ENCODE measurements at places on chromosomes 1 and 21. TPM values are rescaled to one million over a fixed set of nuclear protein-coding genes. Genes with fewer than 3 reads are reported as not detected.

DNA sequence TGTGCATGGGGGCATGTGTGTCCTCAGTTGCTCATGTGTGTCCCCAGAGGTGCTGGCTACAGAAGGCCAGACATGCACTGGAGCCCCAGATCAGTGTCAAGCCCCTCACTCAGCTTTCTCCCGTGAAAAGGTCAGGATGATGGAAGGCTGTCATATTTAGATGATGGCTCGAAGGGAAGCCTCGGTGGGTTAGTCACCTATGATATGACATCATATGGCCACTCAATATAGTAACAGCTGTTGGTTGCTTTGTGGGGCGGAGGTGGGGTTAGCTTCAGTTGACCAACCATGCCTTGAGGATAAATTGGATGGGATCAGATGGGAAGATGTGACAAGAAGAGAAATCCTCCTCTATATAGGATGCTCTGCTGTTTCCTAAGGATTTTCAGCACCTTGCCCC, 43.5 kb upstream of the ATF3 start:
- no peak for DNase-seq

GRCh38 chr1:85321237-85321964, 45.0 kb upstream of the BCL10 start:
- DNase-seq: peak; percentile 82

DNA sequence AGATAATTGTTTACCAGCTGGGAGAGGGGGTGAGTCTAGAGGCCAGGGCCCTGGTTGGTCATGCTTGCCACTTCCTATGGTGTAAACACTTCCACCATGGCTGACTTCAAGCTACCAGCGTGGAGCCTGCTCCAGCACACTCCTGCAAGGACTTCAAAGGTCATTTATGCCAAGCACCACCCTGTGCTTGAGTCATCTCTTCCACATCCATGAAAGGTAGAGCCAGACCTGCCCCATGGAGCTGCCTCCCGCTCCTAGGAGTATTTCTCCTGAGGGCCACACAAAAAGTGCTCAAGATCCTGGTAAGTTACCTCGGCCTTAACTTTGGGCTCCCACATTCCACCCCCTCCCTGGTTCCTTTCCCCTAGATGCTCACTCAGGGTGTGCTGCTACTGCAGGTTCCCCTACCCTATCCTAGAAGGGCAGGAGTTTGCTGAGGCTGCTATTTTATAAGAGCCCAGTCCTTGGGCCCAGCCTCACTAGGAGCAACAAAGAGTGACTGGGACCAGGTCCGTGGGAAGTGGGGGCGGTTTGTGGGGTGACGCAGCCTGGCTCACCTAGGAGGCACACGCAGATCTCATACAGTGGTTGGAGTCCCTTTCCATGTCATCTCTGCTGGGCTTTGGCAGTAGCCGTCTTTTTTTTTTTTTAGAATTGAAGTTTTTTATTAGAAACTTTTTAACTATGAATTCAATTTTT, 2.4 kb downstream of the RAB7B start:
- DNase-seq: peak; percentile 22

GRCh38 chr1:8966606-8967005, 20.9 kb downstream of the CA6 start:
- no peak for DNase-seq

Gene ATAD3C
- not detected for total RNA-seq

Gene KRTAP19-3
- total RNA-seq: not detected

GRCh38 chr1:230588323-230588746, 53.9 kb upstream of the COG2 start:
- no peak for DNase-seq

Gene TMEM39B
- 20.7 TPM for total RNA-seq

Gene PLXNA2
- total RNA-seq: 29.9 TPM

Gene POGZ
- 39.3 TPM for total RNA-seq

Gene C1QC
- not detected for total RNA-seq

Gene RGS8
- not detected for total RNA-seq

GRCh38 chr1:23425193-23425494, 596 bp upstream of the TCEA3 start:
- no peak for DNase-seq

Gene EXOSC10
- total RNA-seq: 37.8 TPM

Gene SPRR2E
- not detected for total RNA-seq

- DNase-seq: no peak
Measured at GRCh38 chr1:87714278-87714677, 385.6 kb downstream of the LMO4 start.

Gene DMBX1
- total RNA-seq: not detected

DNA sequence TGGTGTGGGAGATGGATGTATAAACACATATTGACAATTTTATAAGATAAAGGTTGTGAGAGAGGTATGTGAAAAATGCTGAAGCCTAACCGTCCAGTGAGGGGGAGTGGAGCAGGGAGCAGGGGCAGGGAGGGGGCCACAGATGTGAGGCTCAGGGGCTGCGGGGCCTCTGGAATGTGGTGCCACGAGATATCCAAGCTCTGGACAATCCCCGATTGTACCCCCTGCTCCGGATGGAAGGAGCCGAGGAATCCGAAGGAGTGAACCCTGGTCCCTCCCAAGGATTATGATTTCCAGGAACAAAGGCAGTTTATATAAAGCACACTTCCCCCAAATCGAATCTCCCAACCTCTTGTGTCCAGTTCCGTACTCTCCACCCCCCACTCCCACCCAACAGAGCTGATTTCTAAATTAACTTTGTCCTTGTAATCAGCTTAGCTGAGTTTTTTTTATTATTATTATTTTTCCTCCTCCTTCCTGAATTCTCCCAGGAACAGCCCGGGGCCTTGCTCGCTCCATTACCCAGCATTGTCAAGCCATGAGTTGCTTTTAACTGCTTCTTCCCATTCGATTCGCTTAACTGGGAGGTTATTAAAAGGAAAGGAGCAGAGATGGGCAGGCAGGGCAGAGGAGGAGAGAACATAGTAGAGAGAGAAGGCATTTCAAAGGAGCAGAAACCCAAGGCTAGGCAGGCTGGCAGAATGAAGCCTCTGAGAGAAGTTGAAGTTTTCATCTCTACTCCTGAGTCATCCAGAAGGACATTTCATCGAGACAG, 9.4 kb downstream of the KIRREL1 start:
- peak; percentile 82 for DNase-seq

DNA sequence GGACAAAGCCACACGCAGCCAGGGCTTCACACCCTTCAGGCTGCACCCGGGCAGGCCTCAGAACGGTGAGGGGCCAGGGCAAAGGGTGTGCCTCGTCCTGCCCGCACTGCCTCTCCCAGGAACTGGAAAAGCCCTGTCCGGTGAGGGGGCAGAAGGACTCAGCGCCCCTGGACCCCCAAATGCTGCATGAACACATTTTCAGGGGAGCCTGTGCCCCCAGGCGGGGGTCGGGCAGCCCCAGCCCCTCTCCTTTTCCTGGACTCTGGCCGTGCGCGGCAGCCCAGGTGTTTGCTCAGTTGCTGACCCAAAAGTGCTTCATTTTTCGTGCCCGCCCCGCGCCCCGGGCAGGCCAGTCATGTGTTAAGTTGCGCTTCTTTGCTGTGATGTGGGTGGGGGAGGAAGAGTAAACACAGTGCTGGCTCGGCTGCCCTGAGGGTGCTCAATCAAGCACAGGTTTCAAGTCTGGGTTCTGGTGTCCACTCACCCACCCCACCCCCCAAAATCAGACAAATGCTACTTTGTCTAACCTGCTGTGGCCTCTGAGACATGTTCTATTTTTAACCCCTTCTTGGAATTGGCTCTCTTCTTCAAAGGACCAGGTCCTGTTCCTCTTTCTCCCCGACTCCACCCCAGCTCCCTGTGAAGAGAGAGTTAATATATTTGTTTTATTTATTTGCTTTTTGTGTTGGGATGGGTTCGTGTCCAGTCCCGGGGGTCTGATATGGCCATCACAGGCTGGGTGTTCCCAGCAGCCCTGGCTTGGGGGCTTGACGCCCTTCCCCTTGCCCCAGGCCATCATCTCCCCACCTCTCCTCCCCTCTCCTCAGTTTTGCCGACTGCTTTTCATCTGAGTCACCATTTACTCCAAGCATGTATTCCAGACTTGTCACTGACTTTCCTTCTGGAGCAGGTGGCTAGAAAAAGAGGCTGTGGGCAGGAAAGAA, 8.1 kb downstream of the PSRC1 start:
- DNase-seq: peak; percentile 55

Gene LMX1A
- total RNA-seq: not detected

Gene CYYR1
- not detected for total RNA-seq

GRCh38 chr21:30447056-30447455, 7.0 kb downstream of the KRTAP15-1 start:
- DNase-seq: no peak

DNA sequence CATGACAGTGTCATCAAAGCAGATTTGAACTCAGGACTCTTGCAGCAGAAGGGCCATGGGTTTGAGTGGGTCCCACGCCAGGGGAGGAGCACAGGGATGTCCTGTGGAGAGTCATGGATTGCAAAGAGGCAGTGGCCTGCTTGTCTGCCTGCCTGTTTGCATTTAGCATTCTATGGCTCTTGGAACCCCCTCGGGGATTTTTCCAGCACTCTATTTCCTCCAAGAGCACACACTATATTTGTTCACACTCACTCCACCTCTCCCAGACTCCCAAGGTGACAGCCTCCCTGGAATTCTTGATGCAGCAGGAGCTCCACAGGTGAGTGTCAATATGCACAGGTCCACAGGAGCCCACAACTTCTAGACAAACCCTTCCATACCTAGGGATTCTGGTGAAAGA, 73.1 kb upstream of the LRRN2 start:
- DNase-seq: no peak

DNA sequence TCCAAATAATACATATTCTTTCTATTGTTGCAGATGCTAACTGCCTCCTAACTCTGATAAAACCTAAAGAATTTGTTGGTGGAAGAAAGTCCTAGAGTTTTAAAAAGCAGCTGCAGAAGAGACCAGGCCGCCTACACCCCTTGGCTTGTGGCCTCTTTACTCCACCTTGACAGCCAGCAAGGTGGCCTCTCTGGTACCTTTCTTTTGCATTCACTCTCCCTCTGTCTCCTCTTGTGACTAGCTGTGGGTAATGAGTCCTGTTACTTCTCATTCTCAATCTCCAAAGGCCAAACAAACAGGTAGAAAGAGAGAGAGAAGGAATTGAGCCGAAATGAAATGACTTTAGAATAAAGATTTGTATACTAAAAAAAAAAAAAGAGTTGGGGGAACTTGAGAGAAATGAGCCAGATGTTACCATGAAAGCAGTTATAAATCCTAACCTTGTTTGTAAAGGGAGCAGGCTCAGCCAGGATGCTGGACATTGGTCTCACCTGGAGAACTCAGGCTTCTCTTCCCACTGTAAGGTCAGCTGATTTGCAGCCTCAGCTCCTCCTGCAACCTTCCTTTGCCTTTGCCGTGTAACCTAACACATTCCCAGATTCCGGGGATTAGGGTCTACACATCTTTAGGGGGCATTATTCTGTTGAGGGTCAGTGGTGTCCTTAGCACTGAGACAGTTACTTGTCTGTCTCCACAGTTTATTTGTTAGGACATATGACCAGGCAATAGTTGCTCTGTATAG, 164.1 kb upstream of the IRF2BP2 start:
- DNase-seq: no peak

DNA sequence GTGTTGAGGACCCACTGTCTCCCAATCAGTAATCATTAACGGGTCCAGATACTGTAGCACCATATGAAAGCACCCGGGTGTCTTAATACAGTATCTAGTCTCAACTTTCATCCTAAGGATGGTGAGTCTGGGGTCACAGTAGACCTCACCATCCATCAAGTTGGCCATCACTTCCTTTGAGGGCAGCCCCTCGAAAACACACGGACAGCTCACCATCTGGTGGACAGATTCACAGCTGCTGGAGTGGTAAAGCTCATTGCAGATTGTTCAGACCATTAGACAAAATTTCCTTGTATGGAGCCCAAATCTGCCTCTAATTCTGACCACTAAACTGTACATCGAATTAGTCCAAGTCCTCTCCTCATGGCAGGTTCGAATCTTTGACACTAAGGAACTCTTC, 123.1 kb downstream of the PGBD5 start:
- no peak for DNase-seq

DNA sequence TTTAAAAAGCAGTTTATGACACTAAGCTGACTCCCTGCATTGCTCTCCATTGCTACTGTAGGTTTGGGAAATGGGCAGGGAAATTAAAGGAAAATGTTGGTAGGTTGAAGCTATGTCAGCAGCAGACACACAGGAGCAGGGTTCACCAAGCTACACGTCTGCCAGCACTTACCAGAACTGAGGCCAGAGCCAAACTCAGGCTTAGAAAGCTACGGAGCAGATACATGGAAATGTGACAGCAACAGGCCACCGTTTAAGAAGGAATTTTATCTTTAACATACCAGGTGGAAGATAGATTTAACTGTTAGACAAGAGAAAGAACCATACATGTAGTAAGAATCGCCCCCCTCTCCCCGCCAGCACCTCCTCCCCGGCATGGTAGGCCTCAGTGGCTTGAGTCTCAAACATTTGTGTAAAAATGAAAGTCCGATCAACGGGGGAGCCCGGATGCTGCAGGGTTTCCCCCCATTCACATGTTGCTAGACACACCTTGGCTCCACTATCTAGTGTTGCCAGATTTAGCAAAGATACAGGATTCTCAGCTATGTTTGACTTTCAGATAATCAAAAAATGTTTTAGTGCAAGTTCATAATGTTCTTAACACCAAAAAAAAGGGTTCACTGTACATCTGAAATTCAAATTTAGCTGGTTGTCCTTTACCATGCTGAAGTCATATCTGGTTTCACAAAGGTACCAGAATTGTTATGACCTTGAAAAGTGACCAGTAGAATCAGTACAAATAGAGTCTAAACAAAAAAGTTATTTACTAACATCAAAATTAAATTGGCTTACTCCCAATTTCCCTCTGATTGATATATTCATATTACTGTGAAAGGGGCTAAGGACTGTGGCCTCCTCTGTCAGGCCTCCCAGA, 6.7 kb downstream of the OR2T11 start:
- no peak for DNase-seq

DNA sequence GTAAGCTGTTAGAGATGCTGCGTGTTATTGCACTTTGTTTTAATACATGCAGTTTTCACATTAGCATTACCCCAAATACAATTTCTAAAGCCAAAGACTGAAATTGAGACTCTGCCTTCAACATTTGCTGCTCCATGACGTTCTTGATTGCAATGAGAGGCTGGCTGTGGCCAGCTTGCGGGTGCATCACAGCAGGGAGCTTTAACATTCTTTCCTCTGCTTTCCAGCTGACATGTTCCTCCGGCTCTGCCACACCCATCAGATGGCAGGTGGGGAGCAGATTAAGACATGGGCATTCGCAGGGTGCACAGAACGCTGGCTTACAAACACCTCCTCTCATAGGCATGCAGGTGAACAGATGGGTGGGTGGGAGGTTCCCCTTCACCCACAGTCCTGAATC, 314.1 kb downstream of the DISC1 start:
- no peak for DNase-seq
